Endothelial cell of umbilical vein (primary cell): ENCODE measurements at places on chromosomes 6 and 20.

- no peak for DNase-seq
Measured at GRCh38 chr6:10146715-10147451, 268.0 kb downstream of the TFAP2A start.

- DNase-seq, result peak; percentile 97
Measured at GRCh38 chr6:49565855-49566254, 15.4 kb downstream of the C6orf141 start.

DNA sequence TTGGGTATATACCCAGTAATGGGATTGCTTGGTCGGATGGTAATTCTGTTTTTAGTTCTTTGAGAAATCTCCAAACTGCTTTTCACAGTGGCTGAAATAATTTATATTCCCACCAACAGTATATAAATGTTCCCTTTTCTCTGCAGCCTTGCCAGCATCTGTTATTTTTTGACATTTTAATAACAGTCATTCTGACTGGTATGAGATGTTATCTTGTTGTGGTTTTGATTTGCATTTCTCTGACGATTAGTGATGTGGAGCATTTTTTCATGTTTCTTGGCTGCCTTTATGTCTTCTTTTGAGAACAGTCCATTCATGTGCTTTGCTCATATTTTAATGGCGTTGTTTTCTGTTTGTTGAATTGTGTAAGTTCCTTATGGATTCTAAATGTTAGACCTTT is 641.6 kb downstream of the HACE1 start:
- DNase-seq, result no peak

- no peak for DNase-seq
Measured at GRCh38 chr6:156741287-156742073, 35.7 kb upstream of the ARID1B start.
